ENCODE measurements at places on chromosomes 2 and 18.

DNA sequence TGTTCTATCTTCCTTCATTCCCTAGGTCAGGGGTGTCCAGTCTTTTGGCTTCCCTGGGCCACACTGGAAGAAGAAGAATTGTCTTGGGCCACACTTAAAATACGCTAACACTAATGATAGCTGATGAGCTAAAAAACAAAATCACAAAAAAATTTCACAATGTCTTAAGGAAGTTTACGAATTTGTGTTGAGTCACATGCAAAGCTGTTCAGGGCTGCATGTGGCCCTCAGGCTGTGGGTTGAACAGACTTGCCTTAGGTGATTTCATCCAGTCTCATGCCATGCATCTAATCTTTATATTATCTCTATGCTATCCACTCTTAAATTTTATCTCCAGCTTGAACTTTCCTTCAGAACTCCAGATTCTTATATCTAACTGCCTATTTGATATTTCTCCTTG is 80.1 kb downstream of the CCDC85A start:
- no peak for DNase-seq

DNA sequence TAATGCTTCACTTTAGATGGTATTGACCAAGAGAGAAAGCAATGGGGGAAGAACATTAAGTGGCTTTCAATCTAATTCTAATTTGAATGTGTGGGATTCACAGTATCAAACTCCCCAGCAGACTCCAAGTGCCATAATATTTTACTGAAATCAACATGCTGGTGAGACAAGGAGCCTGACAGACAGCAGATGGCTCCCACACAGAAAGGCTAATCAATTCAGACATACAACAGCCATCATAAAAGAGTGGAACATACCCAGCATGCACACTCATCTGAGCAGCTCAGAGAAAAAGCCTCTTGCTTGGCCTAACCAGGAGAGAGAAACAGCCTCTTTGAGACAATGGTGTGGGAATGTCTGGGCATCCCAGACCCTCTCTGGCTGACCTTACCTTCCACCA is 186.5 kb upstream of the SKOR2 start:
- no peak for DNase-seq

GRCh38 chr2:240596491-240596931 is 10.0 kb downstream of the CAPN10 start:
- no peak for DNase-seq

DNA sequence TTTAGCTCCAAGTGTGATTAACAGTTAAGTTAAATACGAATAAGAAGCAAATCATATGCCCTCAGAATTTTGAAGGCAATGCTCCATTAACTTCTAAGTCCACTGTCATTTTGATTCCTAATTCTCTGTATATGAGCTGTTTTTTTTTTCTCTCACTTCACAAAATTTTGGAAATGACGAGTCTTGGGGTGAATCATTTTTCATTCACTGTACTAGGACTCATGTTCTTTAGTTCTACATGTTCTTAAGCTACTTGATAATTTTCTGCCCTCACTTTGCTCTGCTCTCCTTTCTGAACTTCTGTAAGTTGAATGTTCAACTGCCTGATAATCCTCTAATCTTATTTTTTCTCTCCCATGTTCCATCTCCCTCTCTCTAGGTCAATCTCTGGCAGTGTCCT is 141.0 kb downstream of the THADA start:
- no peak for DNase-seq

DNA sequence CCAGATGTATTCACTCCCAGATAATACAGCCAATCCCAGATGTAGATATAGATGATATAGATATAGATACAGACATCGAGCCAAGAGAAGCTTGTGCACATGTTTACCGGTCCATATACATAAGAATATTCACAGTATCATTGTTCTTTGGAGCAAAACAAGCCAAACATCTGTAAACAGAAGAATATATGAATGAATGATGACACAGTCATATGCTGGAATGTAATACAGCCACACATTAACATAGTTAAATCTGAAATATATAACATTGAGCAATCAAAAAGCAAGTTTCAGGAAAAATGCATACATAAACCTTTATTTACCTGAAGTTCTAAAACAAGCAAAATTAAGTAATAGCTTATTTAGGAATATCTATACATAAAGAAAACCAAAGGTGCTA is 182.5 kb downstream of the TXNL1 start:
- no peak for DNase-seq

- no peak for DNase-seq
Measured at GRCh38 chr2:29559578-29559977, 361.8 kb downstream of the ALK start.

GRCh38 chr2:11904941-11905340 is 158.5 kb downstream of the LPIN1 start:
- DNase-seq: no peak

DNA sequence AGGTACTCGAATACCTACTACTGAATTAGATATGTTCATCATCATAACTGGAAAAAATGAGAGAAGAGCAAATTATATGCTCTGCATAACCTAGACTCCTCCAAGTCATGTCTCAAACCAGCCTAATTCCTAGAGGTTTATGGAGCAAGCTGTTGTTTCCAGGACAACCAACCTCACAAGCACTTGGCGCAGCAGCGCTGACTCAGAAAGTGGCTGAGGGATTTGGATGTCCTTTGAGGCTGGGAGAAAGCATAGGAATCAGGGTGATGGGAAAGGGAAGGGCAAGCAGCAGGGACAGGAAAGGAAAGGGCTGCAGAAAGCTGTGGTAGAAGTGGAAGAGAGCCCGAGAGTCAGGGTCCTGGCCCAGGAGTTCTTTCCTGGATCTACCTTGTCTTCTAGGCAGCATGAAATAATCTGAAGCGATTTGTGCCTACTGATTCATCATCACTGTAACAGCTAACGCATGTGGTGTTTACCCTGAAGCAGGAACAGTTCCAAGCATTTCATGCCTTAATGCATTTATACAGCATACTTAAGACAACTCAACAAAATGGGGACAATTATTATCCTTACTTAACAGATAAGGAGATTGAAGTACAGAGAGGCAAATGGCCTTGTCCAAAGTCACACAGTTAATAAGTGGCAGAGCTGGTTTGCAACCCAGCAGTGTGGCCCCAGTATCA is 3.7 kb downstream of the PLEK start:
- DNase-seq: no peak

- no peak for DNase-seq
Measured at GRCh38 chr2:165648801-165649200, 145.2 kb downstream of the GALNT3 start.

GRCh38 chr2:72004976-72005375 is 142.7 kb downstream of the CYP26B1 start:
- DNase-seq: no peak

- DNase-seq: no peak
Measured at GRCh38 chr18:12820506-12820905, 63.5 kb downstream of the PTPN2 start.

DNA sequence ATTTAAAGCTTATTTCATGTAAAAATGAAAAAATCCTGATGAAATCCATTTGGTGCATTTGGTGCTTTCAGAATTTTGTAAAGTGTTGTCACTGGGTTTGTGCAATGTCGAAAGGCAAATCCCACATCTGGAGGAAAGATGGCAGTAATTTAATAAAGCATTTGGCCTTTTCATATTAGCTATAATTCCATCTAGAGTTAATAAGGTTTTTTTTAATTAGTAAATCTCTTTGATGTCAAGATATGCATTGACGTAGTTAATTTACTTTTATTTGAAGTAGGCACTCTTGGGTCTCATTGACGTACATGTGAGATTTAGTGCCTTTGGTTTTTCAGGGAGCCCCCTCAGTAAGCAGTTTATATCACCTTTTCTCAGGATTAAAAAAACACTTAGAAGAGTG is 12.3 kb upstream of the GAREM1 start:
- no peak for DNase-seq

- DNase-seq: no peak
Measured at GRCh38 chr2:38598991-38599295, 3.8 kb downstream of the HNRNPLL start.

- DNase-seq: no peak
Measured at GRCh38 chr2:118459426-118459825, 371.2 kb downstream of the INSIG2 start.

DNA sequence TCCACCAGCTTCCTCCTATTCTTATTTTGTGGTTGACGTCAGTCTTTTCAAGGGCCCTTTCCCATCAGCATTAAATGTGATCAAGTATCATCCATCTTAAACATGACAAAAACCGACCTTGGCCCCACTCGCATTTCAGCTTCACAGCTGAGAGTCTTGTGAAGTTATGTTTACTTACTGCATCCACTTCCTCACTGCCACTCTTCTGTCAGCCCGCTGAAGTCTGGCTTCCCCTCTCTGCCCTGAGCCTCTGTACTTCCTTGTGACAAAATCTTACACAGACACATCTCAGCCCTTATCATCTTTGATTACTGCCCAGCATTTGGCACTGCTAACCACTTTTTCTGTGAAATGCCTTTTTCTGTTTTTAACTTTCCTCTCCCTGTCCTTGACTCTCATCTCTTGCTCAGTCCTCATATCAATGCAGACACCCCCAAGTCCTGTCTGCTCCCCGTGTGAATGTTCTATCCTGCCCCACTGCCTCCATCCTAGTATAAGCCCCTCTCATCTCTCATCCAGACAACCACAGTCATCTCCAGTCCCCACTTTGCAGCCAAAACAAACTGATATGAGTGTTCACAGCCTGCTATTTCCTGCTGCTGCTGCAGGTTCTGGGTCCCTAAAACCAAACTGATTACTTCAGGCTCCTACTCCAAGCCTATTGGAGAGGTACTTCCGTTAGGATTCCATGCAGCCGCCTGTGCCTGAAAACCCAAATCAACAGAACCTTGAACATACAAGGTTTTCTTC is 31.4 kb downstream of the FOSL2 start:
- no peak for DNase-seq

- DNase-seq: no peak
Measured at GRCh38 chr2:70959851-70960832, 18.3 kb upstream of the ANKRD53 start.

GRCh38 chr2:128260239-128261138 is 58.2 kb downstream of the HS6ST1 start:
- DNase-seq: no peak

- DNase-seq: no peak
Measured at GRCh38 chr2:3476321-3476984, 42.9 kb downstream of the ADI1 start.

DNA sequence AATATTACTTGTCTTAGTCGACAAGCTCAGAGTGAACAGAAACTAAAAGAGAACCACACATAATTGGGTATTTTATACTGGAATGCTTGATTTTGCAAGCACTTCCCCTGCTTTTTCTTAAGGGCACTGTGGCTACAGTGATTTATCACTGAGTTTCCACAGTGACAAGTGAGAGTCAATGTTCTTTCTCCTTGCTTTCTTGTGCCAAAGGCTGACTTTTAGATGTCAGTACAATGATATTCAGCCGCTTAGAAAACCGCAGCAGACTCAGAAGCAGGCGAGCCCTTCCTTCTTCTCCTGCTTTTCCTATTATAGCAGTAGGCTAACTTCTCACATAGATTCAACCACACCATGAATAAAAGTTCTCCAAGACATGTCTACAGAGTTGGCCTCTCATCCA is 1603.6 kb upstream of the NXPH2 start:
- no peak for DNase-seq

DNA sequence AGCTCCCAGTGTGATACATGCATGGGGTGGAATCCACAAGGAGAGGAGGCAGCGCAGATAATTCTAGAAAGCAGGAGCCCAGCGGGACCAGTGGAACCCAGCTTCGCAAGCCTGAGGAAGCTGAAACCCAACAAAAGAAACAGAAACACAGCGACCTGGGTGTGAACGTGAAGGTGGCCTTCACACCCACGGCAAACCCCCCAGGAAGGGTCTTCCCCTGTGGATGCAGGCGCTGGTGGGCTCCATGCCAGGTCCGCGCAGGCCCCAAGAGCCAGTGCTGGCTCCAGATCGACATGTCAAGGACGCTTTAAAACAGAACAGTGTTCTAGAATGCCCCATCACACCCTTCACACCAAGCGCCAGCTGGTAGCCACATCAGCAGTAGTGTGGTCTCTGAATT is 22.1 kb downstream of the KIF1A start:
- DNase-seq: no peak

DNA sequence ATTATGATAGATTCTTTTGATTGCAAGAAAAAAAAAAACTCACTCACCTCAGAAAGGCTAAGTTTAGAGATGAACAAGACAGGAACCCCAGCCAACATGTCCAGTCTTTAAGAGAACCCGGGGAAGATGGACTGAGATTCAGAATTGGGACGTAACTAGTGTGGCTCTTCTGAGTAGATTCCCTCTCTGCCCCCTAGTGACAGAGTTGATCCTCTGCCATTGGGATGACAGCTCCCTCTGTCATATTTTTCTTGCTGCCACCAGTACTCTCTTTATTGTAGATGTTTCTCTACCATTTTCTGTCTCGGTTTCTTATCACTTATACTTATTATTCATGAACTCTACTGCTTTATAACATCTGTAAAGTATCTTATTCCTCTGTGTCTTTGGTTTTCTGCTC is 77.7 kb downstream of the GULP1 start:
- DNase-seq: no peak

DNA sequence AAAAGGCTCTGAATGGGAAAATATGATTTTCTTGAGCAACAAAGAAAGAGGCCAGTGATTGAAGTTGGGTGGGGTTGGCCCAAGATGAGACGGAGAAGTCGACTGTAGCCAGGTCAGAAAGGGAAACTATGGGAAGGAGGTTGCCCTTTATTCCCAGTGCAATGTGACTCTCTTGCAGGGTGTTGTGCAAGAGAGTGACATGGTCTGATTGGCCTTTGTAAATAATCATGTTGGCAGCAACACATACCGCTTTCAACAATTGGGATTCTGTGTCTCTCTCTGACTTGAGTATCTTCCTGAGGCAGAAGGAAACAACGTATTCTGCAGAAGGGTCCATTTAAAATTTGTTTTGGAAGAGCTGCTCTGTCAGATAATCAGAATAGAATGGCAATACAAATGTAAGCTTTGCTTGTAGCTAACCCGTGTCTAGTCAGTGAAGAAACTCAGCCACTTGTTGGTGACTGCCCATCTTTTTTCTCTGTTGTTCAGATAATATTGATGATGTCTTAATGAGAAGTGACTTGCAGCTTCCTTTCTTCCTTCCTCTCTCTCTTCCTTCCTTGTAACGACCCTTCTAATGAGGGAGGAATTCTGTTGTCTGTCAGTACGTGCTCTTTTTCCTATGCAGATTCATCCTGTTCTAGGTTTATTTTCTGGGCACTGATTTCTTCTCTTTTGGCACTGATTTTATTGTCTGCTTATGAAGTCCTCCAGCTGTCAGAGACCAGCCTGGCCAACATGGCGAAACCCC is 311.0 kb upstream of the FAM98A start:
- no peak for DNase-seq

- no peak for DNase-seq
Measured at GRCh38 chr18:61803393-61803792, 89.4 kb downstream of the RNF152 start.

GRCh38 chr18:54739476-54739875 is 88.8 kb upstream of the RAB27B start:
- no peak for DNase-seq

Measured in activated CD8-positive, alpha-beta memory T cell treated with anti-CD3 and anti-CD28 coated beads for 4 hours (primary cell).